ENCODE measurements at places on chromosomes 6 and 20.

DNA sequence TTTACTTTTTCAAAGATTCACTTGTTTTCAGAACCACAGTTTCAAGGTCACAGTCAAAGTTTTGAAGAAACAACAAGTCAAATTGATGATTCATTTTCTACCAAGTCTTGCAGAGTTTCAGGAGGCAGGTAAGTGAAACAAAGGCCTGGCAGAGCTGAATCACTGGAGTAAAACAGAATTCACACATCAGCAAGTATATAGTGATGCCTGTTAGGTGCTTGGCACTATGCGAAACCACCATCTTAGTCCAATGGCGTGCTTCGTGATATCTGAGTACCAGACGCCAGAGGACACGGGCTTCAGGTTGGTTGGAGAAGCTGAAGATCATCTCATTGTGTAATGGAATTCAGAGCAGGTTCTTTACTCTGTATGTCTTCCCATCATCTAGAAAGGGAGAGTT lies 75.9 kb downstream of the RTN4IP1 start:
- DNase-seq = no peak

DNA sequence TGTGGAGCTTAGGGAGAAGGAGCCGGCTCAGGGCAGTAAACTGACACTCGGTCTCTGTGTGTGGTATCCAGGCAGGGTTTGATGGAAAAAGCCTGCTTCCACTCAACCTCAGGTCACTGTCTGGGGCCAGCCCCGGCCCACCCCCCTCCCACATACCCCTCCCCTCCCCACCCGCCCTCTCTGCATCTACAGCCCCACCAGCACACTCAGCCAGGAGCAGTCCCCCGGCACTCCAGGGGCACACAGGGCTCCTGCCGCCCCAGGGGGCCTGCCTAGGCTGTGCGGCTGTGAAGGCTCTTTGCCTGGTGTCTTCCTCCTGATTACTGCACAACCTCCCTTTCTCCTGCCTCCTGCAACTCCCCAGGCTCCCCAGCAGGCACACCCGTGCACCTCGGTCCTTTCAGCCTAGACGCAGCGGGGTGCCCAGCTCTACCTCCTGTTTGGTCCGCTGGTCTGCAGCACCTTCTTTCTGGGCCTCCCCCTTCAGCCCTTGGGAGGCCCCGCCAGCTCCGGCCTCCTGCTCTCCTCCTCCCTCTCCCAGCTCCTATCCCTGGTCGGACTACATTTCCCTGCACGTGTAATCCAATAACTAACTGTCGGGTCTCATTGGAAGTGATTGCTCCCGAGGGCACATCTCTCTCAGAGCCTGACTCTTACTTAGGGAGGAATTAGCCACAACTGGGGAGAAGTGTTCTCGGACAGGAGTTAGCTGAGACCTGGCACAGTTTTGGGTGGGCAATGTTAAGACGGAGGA lies 1.3 kb upstream of the FOXF2 start:
- no peak for DNase-seq

DNA sequence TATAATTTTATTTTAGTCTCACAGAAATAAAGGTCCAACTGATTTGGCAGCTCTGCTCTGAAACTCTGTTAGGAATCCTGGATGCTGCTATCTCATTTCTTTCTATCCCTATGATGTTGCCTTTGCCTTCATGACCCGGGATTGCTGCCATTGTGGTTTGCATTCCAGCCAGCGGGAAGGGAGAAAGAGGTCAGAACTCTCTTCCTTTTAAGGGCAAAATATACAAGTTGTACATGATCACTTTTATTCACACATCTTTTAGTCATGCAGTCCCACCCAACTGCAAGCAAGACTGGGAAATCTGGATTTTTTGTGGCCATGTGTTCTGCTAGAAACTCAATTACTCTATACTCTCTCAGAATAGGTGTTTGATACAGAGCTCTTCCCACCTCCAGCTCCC lies 263.1 kb upstream of the ZFP64 start:
- no peak for DNase-seq

DNA sequence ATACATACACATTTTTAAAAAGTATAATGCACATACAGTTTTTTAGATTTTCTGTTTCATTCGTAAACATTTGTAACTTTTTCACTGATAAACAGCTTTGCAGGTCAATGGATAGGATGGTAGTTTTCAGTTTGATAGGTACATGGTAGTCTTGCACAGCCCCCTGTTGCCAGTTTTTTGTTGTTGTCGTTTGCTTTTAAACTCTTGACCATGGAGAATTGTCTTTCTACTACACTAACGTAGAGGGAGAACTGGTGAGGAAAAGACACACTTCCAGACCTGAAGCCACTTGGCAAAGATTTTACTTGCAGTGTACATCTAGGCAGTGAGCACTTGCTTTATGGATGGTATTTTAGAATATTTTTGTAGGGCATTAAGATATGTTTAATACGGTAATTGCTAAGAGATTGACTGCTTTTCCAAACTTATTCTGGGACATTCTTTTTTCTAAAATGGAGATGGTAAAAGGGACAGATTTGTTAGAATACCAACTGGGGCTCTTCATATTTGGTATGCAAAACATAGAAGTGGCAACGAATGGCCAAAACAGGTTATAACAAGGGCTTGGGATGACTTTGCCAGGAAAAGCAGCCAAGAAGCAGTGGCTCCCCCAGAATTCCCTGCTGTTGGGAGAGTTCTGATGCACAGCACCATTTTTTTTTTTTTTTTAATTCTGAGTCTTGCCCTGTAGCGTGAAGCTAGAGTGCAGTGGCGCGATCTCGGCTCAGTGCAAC lies 1.5 kb downstream of the PYGB start:
- DNase-seq = no peak

DNA sequence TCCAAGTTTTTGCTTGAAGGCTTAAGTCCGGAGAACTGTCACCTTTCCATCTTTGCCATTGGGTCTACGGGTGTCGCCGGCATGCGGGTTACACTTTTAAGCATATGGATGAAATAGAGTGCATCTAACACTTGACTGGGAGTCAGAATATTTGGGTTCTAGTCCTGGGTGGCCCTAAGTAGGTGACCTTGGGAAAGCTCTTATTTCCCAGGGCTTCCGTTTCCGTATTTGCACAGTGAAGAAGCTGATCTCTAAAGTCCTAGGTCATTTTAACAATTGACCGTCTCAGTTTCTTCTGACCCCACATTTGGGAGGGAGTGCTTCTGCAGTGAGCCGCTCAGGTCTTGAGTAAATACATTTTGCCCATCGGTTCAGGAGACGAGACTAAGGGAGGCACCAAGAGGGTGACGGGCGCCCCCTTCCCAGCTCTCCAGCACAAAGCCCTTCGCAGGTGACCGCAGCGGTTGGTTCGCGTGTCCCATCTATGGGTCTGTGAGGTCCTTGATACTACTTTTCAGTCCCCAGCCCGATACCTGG lies 651 bp upstream of the BLTP3A start:
- peak; percentile 63 for DNase-seq

DNA sequence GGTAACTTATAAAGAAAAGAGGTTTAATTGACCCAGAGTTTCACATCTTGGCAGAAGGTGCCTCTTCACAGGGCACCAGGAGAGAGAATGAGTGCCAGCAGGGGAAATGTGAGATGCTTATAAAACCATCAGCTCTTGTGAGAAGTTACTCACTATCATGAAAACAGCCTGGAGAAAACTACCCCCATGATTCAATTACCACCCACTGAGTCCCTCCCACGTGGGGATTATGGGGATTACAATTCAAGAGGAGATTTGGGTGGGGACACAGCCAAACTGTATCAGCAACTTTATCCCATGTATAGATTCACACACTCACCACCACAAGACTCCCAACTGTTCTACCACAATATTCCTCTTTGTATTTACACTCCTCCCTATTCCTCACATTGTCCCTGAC lies 10.6 kb downstream of the PDSS2 start:
- no peak for DNase-seq

All from NCI-H2081 (cell line).